Neural crest cell (in vitro differentiated cells): ENCODE measurements at places on chromosomes 6 and 20.

- DNase-seq, result no peak
Observed at GRCh38 chr6:45441851-45442453, 64.2 kb upstream of the SUPT3H start.

GRCh38 chr6:32415521-32416019 is 8.6 kb upstream of the BTNL2 start:
- DNase-seq, result peak; percentile 86

GRCh38 chr6:12229332-12229731 is 60.8 kb upstream of the EDN1 start:
- DNase-seq, result no peak

- no peak for DNase-seq
Observed at GRCh38 chr6:69774740-69775584, 21.8 kb downstream of the LMBRD1 start.

- no peak for DNase-seq
Observed at GRCh38 chr6:38846844-38847243, 131.7 kb downstream of the DNAH8 start.

GRCh38 chr6:128491100-128491581 is 29.3 kb downstream of the PTPRK start:
- DNase-seq, result no peak

GRCh38 chr6:12269110-12269509 is 21.1 kb upstream of the EDN1 start:
- no peak for DNase-seq

DNA sequence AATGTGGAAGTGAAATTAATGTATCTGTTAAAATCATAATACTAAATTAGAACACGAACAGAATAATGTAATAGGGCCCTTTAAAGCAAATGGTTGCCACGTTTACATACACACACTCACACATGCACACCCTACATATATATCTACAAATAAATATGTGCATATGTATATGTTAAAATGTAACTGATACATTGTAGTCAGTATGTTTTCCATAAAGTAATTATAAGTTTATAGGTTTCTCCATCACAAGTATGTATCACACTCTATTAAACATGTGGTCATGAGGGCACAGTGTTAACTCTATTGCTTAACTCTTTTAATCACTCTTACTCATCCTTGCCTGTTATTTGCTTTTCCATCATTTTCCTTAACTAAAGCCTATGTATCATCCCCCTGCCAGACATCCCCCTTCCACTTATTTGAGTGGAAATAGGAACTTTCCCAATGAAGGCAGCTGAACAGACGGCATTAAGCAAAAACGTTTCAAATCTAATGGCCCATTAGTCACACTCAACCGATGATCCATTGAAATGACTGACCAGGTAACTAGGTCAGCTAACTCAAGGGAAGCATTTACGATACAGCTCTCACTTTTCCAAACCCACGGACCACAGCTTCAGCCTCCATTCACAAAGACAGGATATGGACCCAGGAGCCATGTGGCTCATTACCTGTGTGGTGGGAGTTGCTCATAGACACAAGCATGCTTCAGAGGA is 89.3 kb downstream of the HAO1 start:
- DNase-seq, result no peak

DNA sequence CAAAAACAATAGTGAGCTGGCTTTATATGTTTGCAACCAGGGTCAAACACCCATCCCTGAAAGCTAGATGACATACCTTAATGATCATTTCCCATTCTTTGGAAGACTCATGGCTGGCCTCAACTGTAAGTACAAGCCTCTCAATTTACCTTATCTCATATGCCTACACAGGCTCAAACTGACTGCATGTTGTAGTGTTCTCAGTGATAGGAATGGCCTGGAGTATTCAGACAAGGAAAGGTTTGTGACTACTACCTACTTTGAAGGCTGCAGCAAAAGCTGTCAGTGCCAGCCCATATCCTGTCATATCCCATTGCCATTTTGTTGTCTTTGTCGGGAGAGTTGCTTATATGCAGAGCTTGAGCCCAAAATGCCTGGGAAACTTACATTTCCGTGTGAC is 205.2 kb upstream of the MOCS1 start:
- no peak for DNase-seq

DNA sequence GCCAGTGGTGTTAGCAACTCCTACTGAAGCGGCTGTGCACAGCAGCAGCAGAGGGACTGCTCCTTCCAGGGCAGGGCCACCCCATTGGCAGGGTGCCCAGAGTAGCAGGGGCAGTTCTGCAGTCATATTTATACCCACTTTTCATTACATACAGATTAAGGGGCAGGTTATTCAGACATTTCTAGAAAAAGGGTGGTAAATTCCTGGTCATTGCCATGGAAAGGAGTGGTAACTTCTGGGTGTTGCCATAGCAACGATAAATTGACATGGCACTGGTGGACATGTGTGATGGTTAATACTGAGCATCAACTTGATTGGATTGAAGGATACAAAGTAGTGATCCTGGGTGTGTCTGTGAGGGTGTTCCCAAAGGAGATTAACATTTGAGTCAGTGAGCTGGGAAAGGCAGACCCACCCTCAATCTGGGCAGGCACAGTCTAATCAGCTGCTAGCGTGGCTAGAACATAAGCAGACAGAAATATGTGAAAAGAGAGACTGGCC is 45.0 kb downstream of the IYD start:
- DNase-seq, result no peak

GRCh38 chr6:2868637-2869036 is 27.0 kb upstream of the SERPINB1 start:
- DNase-seq, result no peak

DNA sequence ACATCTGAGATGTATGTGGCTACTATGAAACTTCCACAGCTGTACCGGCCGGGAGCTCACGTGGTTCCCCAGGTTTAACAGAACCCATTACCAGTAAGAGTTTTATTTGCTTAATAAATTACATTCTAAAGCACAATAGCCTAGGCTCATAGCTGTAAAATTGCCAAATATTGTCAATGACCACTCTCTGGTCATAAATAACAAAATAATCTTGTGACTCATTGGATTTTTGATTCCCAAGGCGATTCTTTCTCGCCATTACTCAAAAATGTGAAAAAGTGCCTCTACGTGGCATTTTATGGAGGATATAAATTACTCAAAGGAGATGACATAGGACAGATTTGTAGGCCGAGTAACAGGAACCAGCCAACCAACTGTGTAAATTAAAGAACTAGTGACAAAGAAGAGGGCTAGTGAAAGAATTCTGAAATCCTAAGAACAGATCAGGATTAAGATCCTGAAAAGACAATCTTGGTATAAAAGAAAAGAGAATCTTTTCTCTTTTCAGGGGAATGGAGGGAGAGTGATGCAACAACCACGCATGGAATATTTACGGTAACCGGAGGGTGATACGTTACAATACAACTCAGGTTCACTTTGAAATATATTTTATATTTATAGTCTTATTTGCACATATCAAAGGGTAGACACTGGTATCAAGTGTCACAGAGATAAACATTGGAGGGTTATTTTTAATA is 199.7 kb downstream of the FOXC1 start:
- DNase-seq, result no peak

DNA sequence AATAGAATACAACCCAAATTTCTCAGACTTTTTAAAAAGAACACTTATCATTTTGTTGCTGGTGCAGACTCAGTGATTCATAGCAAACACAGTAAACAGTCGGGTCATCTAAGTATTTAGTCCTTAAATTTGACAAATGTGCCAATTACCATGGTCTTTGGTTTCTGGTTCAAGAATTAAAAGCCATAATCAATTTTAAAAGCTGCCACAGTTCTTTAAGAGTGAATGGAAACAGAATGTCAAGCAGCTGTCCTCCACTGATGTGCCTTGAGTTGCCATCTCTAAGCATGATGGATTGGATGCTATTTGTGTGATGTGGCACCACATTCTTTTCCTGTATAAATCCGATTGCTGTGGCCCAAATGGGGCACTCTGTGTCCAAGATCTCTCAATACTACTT is 67.2 kb upstream of the MLIP start:
- DNase-seq, result no peak

- no peak for DNase-seq
Observed at GRCh38 chr6:111971181-111971841, 82.6 kb upstream of the CCN6 start.

GRCh38 chr20:33015114-33015484 is 7.6 kb downstream of the BPIFB2 start:
- no peak for DNase-seq

- DNase-seq, result no peak
Observed at GRCh38 chr20:4066551-4066950, 51.2 kb upstream of the RNF24 start.

DNA sequence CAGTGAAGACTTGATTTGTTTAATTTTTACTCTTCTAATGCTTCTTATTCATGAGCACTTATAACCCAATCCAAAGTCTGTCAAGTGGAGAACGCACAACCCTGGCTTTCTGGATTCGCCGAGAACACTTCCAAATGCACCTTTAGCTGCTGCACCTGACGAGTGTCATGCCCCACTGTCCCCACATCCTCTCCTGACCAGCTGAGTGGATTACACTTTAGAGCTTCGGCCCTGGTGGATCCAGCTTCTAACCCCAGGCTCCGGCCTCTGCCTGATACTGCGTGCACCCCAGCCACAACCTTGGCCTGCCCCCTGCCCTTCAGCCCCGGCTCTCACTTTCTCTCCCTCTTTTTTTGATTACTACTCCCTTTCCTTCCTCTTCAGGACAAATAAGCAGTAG is 258.8 kb downstream of the TMEM242 start:
- no peak for DNase-seq

DNA sequence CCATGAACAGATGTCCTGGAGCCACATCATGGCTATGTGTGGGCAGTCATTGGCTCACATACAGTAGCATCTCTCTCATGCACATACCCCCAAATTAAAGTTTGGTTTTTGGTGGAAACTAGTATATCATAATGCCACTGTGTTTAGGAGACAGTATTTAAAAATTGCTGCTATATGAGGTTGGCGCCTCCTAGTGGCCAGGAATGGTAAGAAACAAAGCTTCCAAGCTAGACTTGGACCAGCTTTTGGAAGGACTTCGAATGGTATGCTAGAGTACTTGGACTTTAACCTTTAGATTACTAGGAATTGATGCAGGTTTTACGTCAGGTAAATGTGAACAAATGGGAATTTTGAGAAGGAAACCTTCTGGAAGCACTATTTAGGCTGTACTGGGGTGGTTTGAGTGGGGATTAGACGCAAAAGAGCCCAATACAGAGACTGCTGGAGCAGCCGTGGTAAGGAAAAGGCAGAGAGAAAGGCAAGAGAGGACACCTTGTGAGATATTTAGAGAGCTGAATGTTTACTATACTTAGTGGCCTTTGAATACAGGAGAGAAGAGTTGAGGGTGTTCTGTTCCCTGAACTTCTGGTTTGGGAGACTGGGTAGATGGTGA is 23.8 kb downstream of the PRSS35 start:
- peak; percentile 57 for DNase-seq

GRCh38 chr20:30419466-30419865 is 838.0 kb upstream of the DEFB115 start:
- no peak for DNase-seq

- no peak for DNase-seq
Observed at GRCh38 chr6:169656546-169657283, 45.1 kb downstream of the WDR27 start.

- peak; percentile 60 for DNase-seq
Observed at GRCh38 chr6:44268095-44268628, 2.1 kb upstream of the TMEM151B start.
